ENCODE measurements at places on chromosomes 12 and 14. TPM values are rescaled to one million over a fixed set of nuclear protein-coding genes. Genes with fewer than 3 reads are reported as not detected.

Gene DNAJC22
- total RNA-seq: 0.85 TPM

Gene SPIC
- not detected for total RNA-seq

Gene LIN7A
- 0.07 TPM for total RNA-seq

Gene TAS2R8
- total RNA-seq: not detected

Gene VWF
- total RNA-seq: 535 TPM

Gene CABP1
- total RNA-seq: not detected

Gene MIPOL1
- total RNA-seq: 23.7 TPM

Gene TAS2R20
- 2.2 TPM for total RNA-seq

Gene TPH2
- 0.14 TPM for total RNA-seq

Gene SLC24A4
- not detected for total RNA-seq

Gene GPRC5D
- 0.11 TPM for total RNA-seq

Gene CLEC4A
- total RNA-seq: not detected
